ENCODE measurements at places on chromosomes 7 and 10.

GRCh38 chr7:43771128-43771527 lies 12.6 kb downstream of the BLVRA start:
- DNase-seq: no peak

GRCh38 chr10:65423043-65423442 lies 1502.8 kb upstream of the LRRTM3 start:
- DNase-seq: no peak

DNA sequence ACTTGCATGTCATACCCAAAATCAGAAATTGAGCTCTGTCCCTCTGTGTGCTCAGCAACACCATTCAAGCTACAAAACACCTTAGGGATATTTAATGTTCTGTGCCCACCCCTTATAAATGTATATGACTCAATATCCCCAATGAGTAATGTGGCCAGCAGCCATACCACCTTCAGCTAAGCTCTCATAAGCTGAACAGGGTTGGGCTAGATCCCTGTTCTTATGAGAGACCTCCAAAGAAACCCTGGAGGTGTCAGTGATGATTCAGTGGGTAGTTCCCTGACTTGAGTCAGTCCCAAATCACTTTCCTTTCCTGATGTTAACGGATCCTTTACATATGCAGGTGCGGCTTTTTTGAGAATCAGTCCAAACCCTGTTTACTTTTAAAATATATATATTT lies 253.8 kb downstream of the CREB5 start:
- DNase-seq: peak; percentile 55

DNA sequence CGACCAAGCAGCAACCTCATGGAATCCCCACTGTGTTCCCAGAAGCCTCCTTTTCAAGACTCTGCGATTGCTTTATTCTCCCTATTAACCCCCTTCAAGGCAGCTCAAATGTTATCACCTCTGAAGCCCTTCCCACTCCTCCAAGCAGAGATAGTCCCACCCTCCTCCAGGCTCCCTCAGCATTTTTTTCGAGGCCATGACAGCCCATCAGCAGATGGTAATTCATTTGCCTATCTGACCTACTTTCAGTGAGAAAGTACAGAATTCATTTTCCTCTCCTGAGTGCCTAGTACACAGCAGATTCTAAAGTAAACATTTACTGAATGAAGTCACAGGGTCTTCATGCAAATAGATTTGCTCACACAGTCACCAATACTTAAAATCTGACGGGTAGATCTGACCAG lies 47.8 kb downstream of the HERPUD2 start:
- DNase-seq: no peak

GRCh38 chr10:129849452-129849750 lies 114.7 kb downstream of the EBF3 start:
- DNase-seq: no peak

- DNase-seq: peak; percentile 22
Measured at GRCh38 chr10:25028711-25029110, 12.3 kb downstream of the THNSL1 start.

- DNase-seq: no peak
Measured at GRCh38 chr10:87684001-87684638, 24.4 kb downstream of the PAPSS2 start.

- no peak for DNase-seq
Measured at GRCh38 chr10:19168584-19168983, 120.0 kb downstream of the MALRD1 start.

DNA sequence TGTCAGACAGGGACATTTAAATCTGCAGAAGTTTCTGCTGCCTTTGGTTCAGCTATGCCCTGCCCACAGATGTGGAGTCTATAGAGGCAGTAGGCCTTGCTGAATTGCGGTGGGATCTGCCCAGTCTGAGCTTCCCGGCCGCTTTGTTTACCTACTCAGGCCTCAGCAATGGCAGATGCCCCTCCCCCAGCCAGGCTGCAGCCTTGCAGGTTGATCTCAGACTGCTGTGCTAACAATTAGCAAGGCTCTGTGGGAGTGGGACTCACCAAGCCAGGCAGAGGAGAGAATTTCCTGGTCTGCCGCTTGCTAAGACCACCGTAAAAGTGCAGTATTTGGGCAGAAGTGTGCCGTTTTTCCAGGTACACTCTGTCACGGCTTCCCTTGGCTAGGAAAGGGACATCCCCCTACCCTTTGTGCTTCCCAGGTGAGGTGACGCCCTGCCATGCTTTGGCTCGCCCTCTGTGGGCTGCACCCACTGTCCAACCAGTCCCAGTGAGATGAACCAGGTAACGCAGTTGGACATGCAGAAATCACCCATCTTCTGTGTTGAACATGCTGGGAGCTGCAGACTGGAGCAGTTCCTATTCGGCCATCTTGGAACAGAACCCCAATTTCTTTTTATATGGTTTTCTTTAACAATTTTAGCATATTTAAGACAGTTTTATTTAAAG lies 28.4 kb upstream of the VWDE start:
- DNase-seq: no peak

- no peak for DNase-seq
Measured at GRCh38 chr10:132237871-132238270, 51.1 kb downstream of the DPYSL4 start.

DNA sequence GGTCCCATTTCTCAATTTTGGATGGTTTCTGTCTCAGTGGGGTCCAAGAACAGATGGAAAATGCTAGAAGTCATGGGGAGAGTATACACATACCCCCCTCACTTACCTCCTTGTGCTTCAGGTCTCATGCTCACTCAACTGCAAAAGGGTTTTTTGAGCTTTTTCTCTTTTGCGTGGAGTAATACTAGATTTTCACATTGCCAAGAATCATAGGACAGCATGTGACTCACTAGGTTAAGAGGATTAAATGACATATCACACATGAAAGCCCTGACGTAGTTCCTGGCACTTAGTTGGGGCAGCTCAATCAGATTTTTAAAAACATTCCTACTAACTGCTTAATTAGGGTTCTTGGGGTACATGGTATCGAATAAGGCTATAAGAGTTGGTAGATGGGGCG lies 4.5 kb downstream of the PI4K2A start:
- no peak for DNase-seq

GRCh38 chr10:61313460-61313859 lies 139.7 kb downstream of the TMEM26 start:
- peak; percentile 54 for DNase-seq

GRCh38 chr10:77036276-77036675 lies 601.3 kb downstream of the KCNMA1 start:
- no peak for DNase-seq

DNA sequence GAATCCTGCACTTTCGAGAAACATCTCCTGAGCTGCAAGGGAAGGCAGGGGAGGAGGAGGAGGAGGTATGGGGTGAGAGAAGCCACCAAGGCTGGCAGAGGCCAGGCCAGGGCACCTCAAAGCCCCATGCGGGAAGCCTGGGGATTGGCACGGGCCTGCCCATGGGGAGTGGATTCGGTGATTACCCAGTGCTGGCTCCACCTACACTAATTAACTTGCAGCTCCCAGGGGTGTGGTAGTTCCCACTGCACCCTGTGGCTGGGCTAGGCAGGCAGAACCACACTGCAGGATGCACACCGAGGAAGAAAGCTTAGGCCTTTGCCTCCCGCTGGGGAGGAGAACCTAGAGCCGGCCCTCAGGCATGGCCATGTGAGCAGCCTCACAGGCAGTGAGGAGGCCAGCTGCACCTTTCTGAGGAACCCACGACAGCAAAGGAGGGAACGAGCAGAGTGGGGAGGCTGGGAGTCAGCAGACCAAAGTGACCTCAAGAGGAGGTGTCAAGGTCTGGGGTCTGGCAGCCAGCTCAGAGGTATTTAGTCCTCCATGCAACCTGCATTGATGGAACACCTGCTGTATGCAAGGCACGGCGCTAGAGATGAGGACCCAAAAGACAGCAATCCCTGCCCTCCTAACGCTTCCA lies 27.2 kb downstream of the GRID1 start:
- no peak for DNase-seq

DNA sequence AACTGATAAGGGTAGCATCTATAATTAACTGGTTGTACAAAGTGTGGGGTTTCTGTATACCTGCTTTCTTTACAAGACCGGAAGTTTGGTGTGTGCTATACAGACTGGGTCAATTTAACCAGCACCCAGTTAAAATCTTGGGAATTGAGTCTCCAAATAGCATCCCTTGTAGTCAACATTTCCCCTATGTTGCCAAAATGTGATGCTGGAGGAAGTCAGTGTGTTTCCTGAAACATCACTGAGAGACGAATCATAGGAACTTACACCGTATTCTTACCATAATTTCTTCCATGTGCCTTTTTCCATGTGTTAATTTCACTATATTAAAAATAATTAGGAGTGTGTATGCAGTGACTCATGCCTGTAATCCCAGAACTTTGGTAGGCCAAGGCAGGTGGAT lies 1.7 kb downstream of the AKR1C4 start:
- peak; percentile 1 for DNase-seq

DNA sequence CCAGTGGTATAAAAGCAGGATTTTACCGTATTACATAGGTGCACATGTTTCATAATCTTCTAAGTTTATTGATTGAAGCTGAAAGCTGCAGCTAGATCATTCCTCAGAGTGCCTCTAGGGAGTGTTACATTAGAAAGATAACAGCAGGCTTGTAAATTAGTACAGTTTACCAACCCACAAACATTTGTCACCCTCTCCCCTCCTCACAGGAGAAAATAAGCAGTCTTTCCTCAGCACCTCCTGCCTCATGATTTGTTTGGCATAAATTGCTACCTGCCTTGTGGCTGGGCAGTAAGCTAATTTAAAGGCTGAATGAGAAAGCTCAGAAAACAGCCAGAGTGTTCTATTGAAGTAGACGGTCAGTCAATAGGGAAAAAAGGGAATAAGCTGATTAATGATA lies 74.2 kb downstream of the NXPH1 start:
- no peak for DNase-seq

DNA sequence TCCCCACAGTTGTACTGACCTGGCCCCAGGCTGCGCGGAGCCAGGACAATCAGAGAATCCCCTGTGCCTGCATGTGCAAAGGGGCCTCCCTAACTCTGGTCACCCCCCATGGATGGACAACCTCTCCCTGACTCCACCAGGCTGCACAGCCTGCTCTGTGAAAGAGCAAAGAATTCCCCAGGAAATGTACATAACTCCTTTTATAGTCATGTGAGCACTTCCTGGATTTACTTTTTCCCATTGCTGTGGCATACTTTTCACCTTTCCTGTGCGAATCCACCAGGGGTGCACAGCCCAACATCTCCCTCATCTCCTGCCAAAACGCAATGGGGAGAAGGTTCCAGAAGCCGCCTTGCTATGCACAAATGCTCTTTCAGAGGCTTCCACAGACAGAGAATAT lies 27.9 kb downstream of the FGFR2 start:
- no peak for DNase-seq

- no peak for DNase-seq
Measured at GRCh38 chr10:37495415-37495814, 362.0 kb downstream of the ZNF248 start.

- DNase-seq: no peak
Measured at GRCh38 chr7:20777377-20778062, 9.2 kb downstream of the SP8 start.

DNA sequence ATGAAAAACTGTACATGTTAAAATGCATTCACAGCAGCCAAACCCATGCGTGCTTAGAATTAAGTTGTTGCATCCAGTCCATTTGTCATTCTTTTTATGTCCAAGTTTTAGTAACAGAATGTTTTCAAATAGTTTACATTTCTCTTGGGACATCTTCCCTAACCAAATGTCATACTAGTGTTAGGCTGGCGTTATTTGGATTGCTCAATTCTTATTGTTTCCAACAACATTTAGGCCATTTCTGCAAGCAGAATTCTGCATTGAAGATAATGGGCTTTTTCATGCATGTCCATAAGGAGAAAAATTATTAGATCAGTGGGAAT lies 203.0 kb downstream of the HIBADH start:
- DNase-seq: peak; percentile 14

GRCh38 chr7:32221736-32222135 lies 151.5 kb upstream of the PDE1C start:
- DNase-seq: no peak

DNA sequence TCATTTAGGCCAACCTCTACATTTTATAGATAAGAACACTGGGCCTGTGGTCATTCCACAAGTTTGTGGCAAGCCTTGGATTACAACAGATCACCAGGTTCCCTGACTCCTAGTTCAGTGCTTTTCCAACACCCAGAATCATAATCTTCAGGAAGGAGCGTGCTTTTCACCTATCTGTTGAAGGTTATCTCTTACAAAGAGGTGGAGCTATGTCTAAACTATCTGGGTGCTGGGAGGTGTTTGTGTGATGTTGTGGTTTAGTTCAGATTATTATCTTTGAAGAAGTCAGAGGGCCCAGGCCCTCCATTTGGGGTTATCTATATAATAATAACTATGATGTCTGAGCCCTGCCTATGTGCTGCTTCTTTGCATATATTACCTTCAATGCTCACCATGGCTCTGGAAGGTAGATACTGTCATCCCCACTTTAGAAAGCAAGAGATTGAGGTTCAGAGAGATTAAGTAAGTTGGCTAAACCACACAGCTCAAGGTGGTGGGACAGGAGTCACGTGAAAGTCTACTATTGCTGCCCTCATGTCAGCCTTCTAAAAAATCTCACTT lies 24.0 kb downstream of the IL2RA start:
- no peak for DNase-seq

- DNase-seq: peak; percentile 54
Measured at GRCh38 chr10:93352638-93353383, 129.3 kb downstream of the MYOF start.

DNA sequence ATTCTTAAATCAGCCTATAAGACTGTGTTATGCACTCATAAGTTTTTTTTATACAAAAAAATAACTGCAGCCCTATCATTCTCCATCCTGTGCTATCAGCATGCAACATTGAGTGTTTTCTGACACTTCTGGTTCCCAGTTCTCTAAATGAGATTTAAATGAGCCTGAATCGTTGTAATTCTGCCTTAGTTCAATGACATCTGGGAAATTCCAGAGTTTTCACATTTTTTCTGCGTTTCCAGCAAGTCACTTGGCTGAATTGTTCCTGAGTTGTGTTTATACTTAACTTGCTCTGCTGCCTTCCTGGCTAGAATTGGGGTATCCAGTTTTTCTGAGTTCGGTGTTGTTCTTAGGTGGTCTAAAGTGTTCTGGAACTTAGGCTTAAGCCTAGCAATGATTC lies 636.1 kb upstream of the FZD8 start:
- no peak for DNase-seq

DNA sequence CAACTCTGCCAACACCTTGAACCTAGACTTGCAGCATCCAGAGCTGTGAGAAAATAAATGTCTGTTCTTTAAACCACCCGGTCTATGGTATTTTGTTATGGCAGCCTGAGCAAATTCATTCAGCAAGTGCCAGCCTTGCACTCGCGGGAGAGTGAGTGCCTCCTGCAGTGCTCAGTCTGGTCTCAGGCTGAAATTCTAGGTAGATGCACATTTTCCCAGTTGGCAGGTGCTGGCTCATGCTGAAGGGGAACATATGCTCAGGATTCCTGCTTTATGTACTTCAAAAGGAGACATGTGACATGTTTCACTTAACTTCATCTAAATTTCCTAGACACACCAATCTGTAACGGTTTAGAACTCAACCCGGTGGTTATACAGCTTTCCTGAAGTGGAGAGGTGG lies 170.8 kb downstream of the MGMT start:
- no peak for DNase-seq

- no peak for DNase-seq
Measured at GRCh38 chr7:21544303-21544656, 1.4 kb downstream of the DNAH11 start.

GRCh38 chr10:27446091-27446918 lies 57.8 kb upstream of the RAB18 start:
- DNase-seq: peak; percentile 39
